CD4-positive, alpha-beta T cell treated with Interleukin-4 for 4 hours (primary cell): ENCODE measurements at places on chromosomes 5 and 9.
A peak's percentile ranks its signal among the peaks of the same experiment; 100 is the strongest.

DNA sequence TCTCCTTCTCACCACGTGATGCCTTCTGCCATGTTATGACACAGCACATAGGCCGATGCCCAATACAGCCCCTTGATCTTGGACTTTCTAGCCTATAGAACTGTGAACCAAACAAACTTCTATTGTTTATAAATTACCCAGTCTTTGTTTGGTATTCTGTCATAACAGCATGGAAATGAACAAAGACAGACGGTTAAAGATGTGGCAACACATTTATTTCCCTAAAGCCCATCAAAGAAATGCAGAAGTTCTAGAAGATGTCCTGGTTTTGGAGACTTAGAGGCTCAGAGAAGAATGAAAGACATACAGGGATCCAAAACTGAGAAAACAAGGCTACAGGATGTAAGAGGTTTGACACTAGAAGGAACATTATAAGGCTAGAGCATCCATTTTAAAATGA lies 600.8 kb upstream of the DAB2 start:
- DNase-seq: no peak

DNA sequence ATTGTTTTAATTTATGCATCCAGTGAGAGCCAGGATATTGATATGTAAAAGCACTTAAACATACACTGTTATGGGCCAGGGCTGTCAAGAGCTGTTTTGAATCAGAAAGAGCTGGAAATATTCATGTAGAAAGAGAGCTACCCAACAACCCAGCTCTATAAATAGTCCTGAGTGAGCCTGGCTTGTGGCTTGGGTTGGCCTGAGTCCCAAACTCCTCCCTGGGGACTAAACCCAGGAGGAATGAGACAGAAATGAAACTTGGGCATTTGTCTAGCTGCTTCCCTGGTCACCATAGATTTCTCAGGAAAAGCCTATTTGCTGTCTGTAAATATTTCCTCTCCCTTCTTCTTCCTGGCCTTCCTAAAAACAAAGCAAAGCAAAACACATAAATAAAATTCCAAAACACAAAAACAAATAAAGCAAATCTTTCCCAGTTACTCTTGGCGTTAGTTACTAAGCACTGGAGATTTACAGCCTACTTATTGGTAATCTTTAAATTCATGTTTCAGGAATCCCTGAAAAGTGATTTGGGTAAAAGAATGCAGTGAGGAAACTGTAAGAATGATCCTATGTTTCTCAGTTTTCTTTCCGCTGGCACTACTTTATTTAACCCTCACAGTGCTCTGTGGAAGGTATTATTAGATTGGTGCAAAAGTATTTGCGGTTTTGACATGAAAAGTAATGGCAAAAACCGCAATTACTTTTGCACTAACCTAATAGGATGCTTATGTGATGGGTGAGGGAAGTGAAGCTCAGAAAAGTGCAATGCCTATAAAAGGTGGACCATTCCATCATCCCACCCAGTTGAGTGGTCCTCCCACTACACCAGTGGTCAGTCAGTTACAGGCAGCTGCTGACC lies 111.8 kb downstream of the CARTPT start:
- DNase-seq: no peak

GRCh38 chr9:137759117-137759516 lies 118.5 kb upstream of the CACNA1B start:
- DNase-seq: no peak

GRCh38 chr5:141508798-141509611 lies 20.1 kb downstream of the PCDHGC5 start:
- DNase-seq: no peak

- peak; percentile 3 for DNase-seq
Observed at GRCh38 chr5:149576021-149576420, 5.3 kb upstream of the ARHGEF37 start.

DNA sequence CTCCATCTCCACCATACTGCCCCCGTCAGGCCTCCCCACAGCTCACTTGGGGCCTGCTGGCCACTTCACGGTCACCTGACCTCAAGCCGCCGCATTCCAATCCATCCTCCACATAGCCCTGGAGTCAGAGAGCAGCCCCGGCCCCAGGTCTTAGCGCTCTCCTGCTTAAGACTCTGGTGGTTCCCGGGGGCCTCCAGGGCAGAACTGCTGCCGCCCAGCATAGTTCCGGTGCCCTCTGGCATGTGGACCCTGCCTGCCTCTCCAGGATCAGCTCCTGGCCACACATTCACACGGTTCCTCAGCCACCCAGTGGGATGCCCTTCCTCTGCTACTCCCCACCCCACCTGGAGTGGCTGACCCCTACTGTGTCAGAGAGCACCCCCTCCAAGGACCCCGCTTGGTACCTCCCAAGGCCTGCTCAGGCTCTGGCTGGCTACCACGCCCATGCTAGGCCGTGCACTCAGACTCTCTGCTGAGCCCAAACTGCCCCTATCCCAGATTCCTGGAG lies 8.7 kb downstream of the PHYKPL start:
- DNase-seq: no peak

DNA sequence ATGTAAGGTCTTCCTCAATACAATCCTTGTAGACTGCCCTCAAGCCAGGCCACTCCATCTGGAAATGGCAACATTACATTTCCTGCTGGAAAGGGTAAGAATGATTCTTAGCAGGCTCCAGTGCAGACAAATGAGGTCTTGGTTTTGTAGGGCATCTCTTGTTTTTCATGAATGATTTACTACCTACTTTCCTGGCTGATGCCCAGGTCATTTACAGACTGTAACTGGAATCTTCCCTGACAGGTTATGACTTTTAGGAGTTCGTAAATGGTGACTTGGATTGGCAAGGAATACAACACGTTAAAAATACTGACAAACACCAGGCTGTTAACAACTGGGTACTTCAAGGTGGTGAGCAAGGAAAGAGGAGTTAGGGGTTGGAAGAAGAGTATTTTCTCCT lies 510.5 kb upstream of the TNC start:
- no peak for DNase-seq

GRCh38 chr5:14081791-14082190 lies 61.4 kb upstream of the TRIO start:
- no peak for DNase-seq

- peak; percentile 61 for DNase-seq
Observed at GRCh38 chr5:39274398-39275085, 55.2 kb upstream of the FYB1 start.

GRCh38 chr9:89312222-89312571 lies 1.2 kb downstream of the CKS2 start:
- DNase-seq: no peak

DNA sequence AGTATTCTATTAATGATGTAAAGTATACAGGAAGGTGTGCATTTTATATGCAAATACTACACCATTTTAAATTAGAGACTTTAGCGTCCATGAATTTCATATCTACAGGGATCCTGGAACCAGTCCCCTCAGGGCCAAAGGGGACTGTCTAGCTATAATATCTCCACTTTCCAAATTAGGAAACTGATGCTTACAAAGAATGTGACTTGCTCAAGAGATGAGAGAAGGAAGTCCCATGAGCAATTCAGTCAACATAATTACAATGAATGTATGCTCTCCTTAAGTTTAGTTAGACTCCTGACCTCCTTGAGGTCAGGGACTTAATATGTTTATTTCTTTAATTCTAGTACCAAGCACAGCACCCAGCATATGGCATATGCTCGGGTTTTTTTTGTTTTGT lies 23.7 kb downstream of the NIPBL start:
- DNase-seq: no peak

- DNase-seq: peak; percentile 56
Observed at GRCh38 chr5:40834391-40834848, 602 bp downstream of the RPL37 start.

- DNase-seq: no peak
Observed at GRCh38 chr9:128091144-128091543, 23.1 kb downstream of the SLC25A25 start.

DNA sequence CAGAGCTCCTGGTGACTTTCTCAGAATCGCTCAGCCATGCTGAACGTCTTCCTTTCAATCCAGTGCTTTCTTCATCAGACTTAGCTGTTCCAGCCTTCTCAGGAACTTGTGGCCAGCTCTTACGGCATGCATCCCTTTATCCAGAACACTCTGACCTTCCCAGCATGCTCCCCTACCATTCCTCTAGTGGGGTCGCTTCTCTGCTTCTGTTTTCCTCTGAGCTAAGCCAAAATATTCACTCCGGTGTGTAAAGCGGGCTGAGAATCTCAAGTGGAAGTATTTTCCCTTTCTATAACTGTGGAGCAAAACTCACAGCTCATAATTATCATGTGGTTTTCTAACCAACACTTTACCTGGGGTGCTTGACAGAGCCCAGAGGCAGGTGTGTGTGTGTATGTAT lies 6.2 kb downstream of the DCANP1 start:
- no peak for DNase-seq

DNA sequence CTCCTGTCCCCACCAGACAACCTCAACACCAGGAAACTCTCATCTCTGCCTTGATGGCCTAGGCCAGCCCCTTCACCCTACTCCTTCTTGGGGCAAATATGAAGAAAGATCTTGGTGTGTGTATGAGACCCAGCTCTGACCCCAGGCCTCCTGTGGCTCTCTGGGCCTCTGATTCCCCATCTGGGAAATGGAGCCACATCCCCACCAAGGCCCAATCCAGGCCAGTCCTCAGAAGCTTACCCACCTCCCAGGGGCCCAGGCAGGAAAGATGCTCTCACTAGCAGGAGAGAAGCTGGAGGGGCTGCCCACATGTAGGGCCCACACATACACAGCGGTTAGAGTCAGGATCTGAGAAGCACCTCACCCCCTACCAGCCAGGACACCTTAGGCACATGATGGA lies 38.9 kb downstream of the BICD2 start:
- no peak for DNase-seq

DNA sequence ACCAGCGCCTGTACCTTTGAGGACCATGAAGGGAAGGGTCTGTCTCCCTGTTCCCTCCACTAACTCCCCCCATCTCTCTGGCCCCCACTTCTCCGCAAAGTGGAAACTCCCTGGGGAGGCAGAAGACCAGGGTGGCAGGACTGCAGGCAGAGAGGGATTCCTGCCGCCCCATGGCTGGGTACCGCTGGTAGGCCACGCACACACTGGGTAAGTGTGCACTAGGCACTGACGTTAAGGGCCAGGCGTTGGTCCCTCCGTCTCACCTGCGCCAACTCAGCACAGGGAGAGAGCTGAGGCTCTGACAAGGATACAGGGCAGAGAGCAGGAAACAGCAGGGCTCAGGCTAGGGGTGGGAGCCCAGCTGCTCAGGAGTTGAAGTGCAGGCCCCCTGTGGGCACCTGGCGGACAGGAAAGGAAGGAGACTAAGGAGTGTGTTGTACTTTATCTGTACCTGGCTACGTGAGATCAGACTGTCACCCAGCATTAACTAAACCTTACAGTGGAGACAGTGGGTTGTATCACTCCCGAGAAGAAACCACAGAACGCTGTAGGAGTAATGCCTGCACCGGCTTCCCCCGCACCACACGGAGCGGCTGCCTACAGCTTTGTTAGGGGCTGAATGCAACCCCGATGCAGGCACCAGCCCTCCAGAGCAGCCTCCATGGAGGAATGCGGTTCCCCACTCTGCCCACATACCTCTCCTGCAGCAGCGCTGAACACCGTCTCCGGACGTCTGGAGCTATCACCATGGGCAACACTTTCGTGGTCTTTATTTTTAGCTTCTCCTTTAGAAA lies 34.2 kb upstream of the CLPTM1L start:
- DNase-seq: no peak

DNA sequence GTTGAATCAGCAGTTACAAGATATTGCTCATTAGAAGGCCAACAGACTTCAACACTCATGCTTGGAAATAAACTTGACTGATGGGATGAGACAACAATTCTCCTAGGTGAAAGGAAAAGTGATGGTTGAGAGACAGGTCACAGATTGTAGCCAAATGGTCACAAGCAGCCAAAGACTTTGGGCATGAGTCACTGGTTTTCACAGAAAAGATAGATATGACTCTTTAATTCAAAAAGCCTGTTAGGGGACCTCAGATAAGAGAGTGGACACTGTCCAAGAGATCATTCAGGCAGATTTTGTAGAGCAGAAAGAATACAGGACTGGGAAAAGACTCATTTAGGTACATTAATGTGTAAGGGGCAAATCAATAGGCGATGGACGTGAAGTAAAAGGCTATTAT lies 982.5 kb downstream of the MAT2B start:
- DNase-seq: no peak

DNA sequence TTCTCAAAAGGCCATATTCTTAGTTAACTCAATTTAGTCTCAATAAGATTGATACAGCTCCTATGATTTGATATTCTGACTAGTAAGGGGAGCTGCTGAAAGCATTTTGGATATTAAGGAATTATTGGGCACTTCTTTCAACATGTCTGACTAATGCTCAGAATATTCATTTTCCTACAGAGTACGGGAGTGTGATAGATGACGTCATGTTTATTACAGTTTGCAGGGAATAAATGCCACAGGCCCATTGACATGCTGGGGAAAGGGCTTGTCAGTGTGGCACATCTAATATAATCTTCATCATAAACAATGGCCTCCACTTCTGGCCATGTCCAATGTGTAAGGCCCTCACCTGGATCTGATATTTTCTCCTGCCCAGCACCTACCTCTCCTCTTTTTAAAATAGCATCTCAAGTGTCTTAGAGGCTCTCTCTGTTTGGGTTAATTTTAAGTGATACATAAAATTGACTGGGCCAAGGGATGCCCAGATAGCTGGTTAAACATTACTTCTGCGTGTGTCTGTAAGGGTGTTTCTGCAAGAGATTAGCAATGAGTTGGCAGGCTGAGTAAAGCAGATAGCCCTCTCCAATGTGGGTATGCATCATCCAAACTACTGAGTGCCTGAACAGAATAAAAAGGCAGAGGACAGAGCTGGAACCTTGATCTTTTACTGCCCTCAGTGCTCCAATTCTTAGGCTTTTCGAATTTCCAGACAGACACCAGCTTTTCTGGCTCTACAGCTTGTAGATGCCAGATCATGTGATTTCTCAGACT lies 99.3 kb downstream of the SLC24A2 start:
- no peak for DNase-seq

DNA sequence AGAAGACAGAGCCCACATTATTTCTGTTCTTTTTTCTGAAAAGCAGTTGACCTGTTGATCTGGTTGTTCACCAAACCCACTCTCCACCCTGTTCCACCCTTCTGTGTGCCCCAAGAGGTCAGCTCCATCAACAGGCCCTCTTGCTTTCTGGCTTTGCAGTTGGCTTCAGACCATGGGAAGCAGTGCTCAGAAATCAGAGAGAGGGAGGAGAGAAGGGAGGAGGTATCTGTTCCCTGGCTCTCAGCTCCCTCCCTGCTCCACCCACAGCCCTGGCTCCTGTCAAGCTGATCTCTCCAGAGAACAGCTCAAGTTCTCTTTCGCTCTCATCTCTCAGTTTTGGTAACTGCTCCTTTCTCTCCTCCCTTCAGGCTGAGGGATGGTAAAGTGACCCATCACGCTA lies 144.2 kb upstream of the RAI14 start:
- DNase-seq: no peak

GRCh38 chr5:153080940-153081339 lies 409.5 kb upstream of the GRIA1 start:
- no peak for DNase-seq

- DNase-seq: no peak
Observed at GRCh38 chr9:17551023-17551422, 27.8 kb upstream of the SH3GL2 start.
